ENCODE measurements at places on chromosomes 12 and 14.
A peak's percentile ranks its signal among the peaks of the same experiment; 100 is the strongest.

GRCh38 chr12:116303929-116304328 is 26.4 kb upstream of the MED13L start:
- DNase-seq: no peak

DNA sequence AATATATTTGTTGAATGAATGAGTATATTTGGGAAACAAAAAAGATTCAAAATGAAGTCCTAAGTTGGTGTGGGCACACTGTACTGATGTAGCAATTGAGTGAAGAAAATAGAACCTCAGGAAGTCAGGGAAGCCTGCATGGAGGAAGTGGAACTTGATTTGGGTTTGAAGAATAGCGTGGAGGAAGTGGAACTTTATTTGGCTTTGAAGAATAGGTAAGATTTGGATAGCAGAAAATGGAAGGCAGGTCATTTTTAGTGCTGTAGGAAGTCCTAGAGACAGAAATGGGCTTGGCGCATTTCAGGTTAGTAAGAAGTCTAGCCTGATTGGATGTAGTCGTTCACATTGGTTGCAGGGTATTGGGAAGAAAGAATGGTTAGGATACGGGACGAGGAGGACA is 5.4 kb downstream of the C12orf75 start:
- no peak for DNase-seq

DNA sequence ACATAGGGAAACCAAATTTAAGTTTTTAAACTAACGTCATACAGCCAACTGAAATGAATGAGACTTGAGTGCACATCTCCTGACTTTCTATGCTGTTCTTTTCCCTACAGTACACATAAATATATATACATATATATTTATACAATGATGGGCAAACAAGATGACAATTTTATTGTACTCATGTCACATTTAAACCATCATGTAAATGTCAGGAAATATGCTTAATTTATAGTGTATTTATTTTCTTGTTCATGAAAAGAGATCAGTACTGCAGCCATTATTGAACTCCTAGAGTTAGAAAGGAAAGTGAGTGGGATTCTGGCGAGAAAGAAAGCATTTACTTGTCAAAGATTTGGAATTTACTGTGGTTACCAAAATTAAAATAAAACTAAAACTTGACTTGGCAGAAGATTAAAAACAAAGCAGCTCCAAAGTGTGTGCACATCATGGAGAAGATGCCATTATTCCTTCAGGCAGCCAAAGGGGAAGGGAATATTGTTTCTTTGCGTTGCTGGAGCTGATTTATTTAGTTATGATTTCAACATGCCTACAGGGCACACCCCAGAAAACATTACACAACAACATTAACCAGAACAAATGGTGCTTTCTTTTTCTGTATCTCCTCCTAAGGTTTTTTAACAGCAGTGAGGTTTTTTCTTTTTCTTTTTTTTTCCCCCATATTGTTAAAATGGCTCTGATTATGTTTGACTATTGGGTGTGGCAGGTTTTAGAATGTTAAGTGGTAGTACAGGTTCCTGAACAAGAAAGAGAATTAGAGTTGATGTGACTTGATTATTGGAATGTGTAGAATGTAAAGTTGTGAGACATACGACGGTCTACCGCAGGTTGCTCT is 144.6 kb downstream of the RAD51B start:
- no peak for DNase-seq

- no peak for DNase-seq
Measured at GRCh38 chr14:63725786-63726460, 1.9 kb downstream of the SGPP1 start.

DNA sequence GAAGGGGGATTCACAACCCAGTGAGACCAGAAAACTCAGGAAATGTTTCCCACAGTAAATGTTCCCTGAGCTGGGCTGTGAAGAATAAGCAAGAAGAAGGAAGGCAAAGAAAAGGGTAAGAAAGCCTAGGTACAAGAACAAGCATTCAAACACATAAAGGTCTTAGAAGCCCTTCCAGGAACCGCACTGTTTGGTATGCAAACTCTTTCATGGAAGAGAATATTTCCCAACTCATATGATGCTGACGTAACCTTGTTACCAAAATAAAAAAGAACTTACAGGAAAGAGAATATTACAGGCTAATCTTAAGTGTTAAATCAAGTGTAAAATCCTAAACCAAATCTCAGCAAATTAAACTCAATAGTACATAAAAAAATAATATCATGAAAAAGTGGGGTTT is 23.6 kb downstream of the MED6 start:
- no peak for DNase-seq

DNA sequence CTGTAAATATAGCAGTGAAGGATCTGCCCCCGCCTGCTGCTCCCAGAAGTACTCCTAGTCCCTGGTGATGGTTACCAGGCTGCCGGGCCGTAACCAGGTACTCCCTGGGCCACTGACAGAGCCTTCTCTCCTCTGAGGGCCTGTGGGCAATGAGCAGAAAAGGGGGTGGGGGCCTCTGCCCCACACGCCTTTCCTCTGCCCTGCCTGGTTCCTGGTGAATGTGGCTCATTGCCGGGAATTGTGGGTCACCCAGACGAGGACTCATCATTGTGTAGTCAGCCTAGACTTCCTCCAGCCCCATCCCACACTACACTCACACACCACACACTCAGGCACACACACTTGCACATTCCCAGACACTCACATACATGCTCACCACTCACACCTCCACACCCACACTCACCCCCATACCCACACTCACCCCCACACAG is 35.7 kb upstream of the ACTN1 start:
- no peak for DNase-seq

DNA sequence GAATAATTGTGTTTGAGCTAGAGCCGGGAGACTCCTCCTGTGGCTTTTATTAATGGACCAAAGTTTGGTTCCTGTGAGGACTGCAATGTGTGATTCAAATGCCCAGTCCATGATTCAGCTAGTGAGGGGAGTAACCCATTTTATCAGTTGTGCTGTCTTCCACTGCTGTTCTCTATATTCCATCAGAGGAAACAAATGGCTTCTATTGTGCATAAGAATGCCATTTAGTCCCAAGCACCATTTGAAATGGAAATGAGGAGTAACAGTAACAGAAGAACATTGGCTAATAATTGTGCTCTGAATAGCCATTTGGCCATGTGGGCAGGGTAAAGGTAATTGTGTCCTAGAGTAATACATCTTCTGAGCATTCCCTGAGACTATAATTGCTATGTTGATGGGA is 642.7 kb downstream of the DIO2 start:
- DNase-seq: no peak

GRCh38 chr14:101705733-101706508 is 55.6 kb upstream of the PPP2R5C start:
- no peak for DNase-seq

DNA sequence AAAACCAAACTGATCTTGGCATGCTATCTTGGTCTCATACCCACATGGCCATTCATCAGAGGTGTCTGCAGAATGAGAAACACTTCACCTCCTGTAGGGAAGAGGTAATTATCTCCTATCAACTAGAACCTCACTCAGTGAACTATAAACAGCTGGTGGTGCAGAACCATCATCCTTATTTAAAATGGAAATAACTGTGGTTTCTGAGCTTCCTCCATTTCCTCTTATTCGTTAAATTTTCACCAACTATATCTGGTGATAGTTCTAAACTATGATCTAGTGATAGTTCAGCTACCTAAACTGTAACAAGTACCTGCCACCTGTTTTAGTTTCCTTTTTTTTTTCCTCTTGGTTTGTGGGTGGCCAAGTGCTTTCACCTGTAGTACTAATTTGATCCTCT is 218.5 kb downstream of the FUT8 start:
- DNase-seq: no peak

DNA sequence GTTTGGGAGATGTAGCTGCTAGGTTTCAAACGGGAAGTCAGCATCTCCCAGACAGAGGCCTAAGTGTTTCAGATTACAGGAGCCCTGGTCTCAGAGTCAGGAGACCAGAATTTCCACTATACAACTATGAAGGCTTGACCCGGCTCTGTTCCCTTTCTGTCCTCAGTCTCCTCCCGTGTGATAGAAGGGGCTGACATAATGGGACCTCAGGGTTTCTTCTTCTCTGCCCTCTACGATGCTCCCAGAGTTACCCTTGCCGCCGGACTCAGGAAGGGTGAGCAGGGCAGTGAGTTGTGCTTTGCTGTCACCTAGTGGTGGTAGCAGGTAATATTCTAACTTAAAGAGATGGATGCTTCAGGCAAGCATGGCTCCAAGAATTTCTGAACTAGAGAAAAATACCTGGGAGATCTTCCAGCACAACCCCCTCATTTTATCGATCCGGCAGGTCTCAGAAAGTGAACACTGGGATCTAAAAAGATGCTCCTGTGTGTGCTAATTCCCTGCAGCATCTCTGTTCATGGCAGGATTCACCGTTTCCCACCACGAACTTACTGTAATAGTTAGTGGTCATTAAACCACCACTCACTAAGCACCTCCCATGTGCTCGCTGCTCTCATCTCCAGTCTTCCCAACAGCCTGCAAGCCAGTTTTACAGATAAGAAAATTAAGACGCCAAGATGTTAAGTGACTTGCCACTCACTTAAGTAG is 84.4 kb downstream of the VWF start:
- peak; percentile 60 for DNase-seq

DNA sequence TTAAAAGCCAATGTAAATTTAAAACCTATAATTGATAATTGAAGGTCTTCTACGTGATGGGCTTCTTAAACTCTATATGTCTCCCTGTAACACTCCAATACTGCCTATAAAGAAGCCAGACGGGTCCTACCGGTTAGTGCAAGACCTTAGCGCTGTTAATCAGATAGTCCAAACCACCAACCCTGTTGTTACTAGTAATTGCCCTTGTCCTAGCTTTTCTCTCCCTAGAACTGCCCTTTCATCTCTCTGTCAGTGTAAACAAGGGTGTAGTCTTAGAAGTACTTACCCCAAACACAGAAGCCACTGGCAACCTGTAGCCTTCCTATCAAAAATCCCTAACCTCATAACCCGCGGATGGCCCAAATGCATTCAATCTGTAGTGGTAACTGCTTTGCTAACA is 243.0 kb upstream of the DIO3 start:
- DNase-seq: no peak

GRCh38 chr14:36113341-36113740 is 63.2 kb downstream of the PTCSC3 start:
- no peak for DNase-seq

DNA sequence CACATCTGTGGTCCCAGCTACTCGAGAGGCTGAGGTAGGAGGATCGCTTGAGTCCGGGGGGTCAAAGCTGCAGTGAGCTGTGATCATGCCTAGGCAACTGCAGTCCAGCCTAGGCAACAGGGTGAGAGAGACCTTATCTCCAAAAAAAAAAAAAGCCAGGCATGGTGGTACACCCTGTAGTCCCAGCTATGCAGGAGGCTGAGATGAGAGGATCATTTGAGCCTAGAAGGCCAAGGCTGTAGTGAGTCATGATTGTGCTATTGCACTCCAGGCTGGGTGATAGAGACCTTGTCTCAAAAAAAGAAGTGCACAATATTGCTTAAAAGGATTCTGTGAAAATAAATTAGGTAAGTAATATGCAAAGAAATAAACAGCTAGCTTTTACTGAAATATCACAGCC is 17.0 kb downstream of the NAA25 start:
- DNase-seq: no peak

- DNase-seq: no peak
Measured at GRCh38 chr12:124321556-124322270, 26.8 kb downstream of the RFLNA start.

- DNase-seq: no peak
Measured at GRCh38 chr14:52244328-52244727, 23.2 kb upstream of the PTGDR start.

DNA sequence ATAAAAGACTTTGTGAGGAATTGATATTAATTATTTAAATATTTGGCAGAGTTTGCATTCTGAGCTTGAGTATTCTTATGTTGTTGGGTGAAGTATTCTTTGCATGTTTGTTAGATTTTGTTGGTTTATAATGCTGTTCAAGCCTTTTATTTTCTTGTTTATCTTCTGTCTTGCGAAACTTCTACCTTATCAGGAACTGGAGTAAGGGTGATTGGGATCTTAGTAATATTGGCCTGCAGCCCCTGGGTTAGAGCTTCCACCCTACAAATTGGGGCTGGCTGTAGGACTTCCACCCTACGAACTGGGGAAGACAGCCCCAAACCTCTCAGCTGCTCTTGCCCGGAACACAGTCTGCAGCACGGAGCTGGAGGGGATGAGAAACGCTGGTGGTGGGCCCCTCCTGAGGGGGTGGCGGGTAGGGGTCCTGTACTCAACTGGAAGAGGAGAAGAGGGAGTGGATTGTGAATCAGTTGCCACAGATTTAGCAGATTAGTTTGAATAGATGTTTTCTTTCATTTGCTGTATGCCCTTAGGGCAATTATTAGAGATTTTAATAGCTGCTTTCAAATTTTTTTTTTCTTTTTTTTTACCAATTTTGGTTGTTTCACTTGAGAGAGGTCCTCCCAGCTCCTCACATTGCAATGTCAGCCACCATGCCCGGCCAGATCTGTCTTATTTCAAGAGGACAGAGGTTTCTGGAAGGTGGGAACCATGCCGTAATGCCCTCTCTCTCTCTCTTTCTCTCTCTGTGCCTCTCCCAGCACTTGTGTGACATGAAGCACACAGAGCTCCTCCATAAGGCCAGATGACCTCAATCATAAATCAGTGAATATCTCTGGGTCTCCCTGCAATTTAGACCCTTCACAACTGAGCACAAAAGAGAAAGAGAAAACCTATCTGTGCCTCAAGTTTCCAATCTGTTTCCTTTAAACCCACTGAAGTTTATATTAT is 123.4 kb downstream of the DICER1 start:
- no peak for DNase-seq

GRCh38 chr12:79559591-79559990 is 131.2 kb downstream of the PAWR start:
- DNase-seq: no peak

DNA sequence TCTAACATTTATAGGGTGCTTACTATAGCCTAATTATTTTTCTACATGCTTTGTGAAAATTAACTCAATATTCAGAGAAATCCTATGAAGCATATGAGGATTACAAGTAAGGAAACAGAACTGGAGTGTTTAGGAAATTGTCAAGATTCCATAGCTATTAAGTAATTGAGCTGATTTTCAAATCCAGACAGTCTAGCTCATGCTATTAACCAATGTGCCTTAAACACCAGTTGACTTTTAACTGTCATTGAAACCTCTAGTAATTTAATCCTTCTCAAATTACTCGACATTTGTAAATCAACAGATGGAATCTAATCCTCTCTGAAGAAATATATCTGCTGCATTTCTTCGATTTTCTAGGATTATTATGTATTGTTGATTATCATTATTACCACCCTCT is 488.9 kb downstream of the MDGA2 start:
- DNase-seq: peak; percentile 12

DNA sequence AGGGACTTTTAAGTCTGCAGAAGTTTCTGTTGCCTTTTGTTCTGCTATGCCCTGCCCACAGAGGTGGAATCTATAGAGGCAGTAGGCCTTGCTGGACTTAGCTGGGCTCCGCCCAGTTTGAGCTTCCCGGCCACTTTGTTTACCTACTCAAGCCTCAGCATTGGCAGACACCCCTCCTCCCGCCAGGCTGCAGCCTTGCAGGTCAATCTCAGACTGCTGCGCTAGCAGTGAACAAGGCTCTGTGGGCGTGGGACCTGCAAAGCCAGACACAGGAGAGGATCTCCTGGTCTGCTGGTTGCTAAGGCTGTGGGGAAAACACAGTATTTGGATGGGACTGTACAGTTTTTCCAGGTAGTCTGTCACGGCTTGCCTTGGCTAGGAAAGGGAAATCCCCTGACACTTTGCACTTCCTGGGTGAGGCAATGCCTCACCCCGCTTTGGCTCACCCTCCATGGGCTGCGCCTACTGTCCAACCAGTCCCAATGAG is 43.7 kb downstream of the CCDC59 start:
- DNase-seq: no peak

- no peak for DNase-seq
Measured at GRCh38 chr14:58540749-58541632, 96.8 kb upstream of the DACT1 start.

All from NCI-H1105 (cell line).